ENCODE measurements at places on chromosomes 6 and 20.

DNA sequence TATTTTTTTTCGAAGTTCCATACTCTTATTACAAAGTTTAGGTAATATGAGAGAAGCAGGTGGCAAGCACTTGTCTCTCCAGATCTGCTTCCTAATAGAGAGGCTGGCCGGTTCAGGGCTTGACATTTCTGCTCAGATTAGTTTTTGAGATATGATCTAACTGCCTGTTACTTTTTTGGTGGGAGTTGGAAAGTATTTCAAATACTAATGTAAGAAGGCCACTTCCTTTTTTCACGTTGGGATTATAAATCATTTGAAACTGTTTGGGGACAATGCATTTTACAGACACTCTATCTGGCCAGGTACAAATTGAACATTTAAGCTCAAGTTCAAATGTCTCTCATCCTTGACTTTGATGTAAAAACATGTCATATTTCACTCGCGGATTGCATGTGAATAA lies 222.1 kb upstream of the SULF2 start:
- DNase-seq: no peak
- no peaks in the 10 kb centered on the region for H3K27me3 ChIP-seq
- no peak overlapping the region for H3K27ac ChIP-seq
- H3K36me3 ChIP-seq: no peaks in the 10 kb centered on the region
- peaks cover 27% of the 10 kb centered on the region for H3K4me1 ChIP-seq

GRCh38 chr6:108737594-108738546 lies 110.4 kb upstream of the ARMC2 start:
- peaks cover 23% of the 10 kb centered on the region for H3K4me1 ChIP-seq
- H3K27me3 ChIP-seq: no peaks in the 10 kb centered on the region
- no peak overlapping the region for H3K4me3 ChIP-seq
- peak overlapping the region; percentile 69 for H3K27ac ChIP-seq
- no peaks in the 10 kb centered on the region for H3K36me3 ChIP-seq

- H3K36me3 ChIP-seq: no peaks in the 10 kb centered on the region
- DNase-seq: no peak
- H3K27ac ChIP-seq: no peak overlapping the region
- no peak overlapping the region for H3K4me3 ChIP-seq
Observed at GRCh38 chr6:114277220-114277619, 65.6 kb downstream of the HS3ST5 start.

GRCh38 chr6:149567945-149568585 lies 1.9 kb downstream of the GINM1 start:
- no peaks in the 10 kb centered on the region for H3K36me3 ChIP-seq
- no peak overlapping the region for H3K4me3 ChIP-seq
- H3K4me1 ChIP-seq: peaks cover 14% of the 10 kb centered on the region
- no peak overlapping the region for H3K27ac ChIP-seq
- H3K27me3 ChIP-seq: no peaks in the 10 kb centered on the region

- H3K27me3 ChIP-seq: no peaks in the 10 kb centered on the region
- H3K4me3 ChIP-seq: no peak overlapping the region
- H3K27ac ChIP-seq: no peak overlapping the region
- no peak for DNase-seq
- peaks cover 14% of the 10 kb centered on the region for H3K4me1 ChIP-seq
- H3K36me3 ChIP-seq: no peaks in the 10 kb centered on the region
Observed at GRCh38 chr6:15551798-15552197, 111.0 kb downstream of the DTNBP1 start.

GRCh38 chr6:6397842-6398241 lies 77.4 kb upstream of the F13A1 start:
- H3K4me3 ChIP-seq: no peak overlapping the region
- H3K27ac ChIP-seq: no peak overlapping the region
- no peak for DNase-seq
- H3K27me3 ChIP-seq: no peaks in the 10 kb centered on the region

GRCh38 chr20:38515631-38516030 lies 43.0 kb downstream of the RALGAPB start:
- H3K4me1 ChIP-seq: no peaks in the 10 kb centered on the region
- H3K27ac ChIP-seq: no peak overlapping the region
- H3K27me3 ChIP-seq: no peaks in the 10 kb centered on the region
- no peak for DNase-seq
- H3K36me3 ChIP-seq: no peaks in the 10 kb centered on the region
- H3K4me3 ChIP-seq: no peak overlapping the region

DNA sequence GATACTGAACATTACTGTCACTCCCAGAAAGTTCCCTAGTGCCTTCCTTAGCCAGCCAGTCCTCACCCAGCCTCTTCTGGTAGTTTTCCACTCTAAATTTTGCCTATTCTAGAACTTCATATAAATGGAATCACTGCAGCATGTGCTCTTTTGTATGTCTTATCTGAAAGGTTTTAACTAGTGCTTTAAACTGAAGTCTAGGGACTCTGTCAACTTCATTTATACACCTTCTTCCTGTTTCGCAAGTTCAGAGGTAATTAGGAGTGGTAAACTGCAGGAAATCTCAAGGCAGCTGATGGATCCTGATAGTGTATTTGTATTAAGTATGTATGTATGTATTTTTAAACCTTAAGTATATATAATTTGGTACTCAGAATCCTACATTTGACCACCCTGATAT lies 94.3 kb downstream of the TCP11 start:
- DNase-seq: no peak
- H3K36me3 ChIP-seq: no peaks in the 10 kb centered on the region
- no peak overlapping the region for H3K4me3 ChIP-seq
- H3K4me1 ChIP-seq: peaks cover 94% of the 10 kb centered on the region
- H3K27ac ChIP-seq: peak overlapping the region; percentile 80
- no peaks in the 10 kb centered on the region for H3K27me3 ChIP-seq

GRCh38 chr6:110646951-110647910 lies 168.0 kb downstream of the CDK19 start:
- H3K27me3 ChIP-seq: no peaks in the 10 kb centered on the region
- no peak for DNase-seq
- no peak overlapping the region for H3K4me3 ChIP-seq

DNA sequence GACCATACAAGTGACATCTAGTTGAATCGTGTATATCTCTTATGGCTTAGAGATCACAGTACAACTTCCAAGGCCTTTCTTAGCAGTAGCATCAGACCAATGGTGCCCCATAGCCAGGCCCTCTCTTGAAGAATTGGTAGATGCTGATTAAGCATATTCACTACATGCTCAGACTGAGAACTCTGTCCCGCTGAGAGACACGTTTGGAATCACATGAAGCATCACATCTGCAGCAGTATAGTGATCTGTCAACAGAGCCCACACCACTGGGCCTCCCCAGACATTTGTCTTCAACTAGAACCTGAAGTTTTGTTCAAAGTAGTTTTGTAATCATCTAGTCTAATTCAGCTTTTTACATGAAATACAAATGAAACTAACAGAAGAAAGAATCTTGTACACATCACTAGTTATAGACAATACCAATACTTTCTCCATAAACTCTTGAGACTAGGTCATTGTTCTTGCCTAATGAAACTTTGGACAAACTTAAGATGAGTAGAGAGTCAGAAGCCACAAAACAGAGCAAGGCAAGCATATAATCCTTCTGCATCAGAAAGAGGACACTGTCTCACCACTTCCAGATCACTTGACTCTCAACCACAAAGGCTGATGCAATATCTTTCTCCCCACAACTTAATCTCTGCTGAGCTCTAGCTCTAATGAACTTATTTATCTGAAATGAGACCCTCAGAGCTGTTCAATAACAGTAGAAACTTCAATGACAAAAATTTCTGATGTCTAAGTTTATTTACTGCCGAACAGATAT lies 182.7 kb downstream of the TBX18 start:
- no peaks in the 10 kb centered on the region for H3K27me3 ChIP-seq
- H3K4me3 ChIP-seq: no peak overlapping the region
- DNase-seq: no peak
- no peaks in the 10 kb centered on the region for H3K36me3 ChIP-seq

- H3K27me3 ChIP-seq: no peaks in the 10 kb centered on the region
- no peaks in the 10 kb centered on the region for H3K4me1 ChIP-seq
- no peak overlapping the region for H3K27ac ChIP-seq
- no peak overlapping the region for H3K4me3 ChIP-seq
Observed at GRCh38 chr6:45706319-45706718, 309.3 kb downstream of the CLIC5 start.

DNA sequence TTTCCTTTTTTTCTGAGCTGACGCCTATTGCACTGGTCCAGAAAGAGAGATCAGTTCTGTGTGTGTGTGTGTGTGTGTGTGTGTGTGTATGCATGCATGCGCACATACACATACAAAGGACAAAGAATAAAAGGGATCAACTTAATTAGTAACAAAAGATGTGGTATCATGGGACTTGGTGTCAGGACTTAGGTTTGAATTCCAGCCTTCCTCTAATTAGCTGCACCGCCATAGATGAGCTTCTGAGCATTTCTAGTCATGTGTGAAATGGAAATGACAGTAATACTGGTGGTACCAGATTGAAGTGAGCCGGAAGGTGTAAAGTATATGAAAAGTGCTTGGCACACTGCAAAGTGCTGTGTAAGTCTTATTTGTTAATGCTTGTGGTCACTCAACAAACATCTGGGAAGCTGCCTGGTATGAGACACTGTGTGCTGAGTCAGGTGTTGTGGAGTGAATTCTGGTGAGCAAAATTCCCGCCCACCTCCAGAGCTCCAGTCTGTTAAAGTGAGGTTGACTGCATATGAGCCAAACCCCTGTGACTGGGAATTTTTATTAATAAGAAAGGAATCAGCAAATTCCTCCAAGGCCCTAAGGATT lies 12.4 kb downstream of the DAAM2 start:
- no peak overlapping the region for H3K27ac ChIP-seq
- no peak overlapping the region for H3K4me3 ChIP-seq
- no peaks in the 10 kb centered on the region for H3K27me3 ChIP-seq
- no peak for DNase-seq
- peaks cover 15% of the 10 kb centered on the region for H3K4me1 ChIP-seq
- H3K36me3 ChIP-seq: no peaks in the 10 kb centered on the region

DNA sequence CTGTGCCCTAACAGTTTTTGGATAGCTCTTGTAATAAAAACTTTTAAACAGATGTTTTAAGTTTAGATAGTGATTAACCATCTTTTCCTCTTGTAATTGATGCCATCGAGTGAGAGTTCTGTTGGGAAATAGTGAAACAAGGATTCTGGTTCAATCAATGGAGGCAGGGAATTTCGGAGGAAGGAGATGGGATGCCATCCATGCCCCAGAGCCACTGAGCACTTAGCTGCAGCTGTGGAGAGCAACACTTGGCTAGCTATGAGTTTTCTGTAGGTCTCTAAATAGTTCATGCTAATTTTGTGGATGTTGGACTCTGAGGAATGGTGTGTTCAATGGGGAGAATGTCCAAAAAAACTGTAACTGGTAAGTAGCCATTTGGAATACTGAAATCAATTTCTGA lies 16.7 kb downstream of the CBFA2T2 start:
- peaks cover 10% of the 10 kb centered on the region for H3K4me1 ChIP-seq
- H3K36me3 ChIP-seq: no peaks in the 10 kb centered on the region
- H3K27ac ChIP-seq: no peak overlapping the region
- H3K4me3 ChIP-seq: no peak overlapping the region
- no peaks in the 10 kb centered on the region for H3K27me3 ChIP-seq
- DNase-seq: no peak

DNA sequence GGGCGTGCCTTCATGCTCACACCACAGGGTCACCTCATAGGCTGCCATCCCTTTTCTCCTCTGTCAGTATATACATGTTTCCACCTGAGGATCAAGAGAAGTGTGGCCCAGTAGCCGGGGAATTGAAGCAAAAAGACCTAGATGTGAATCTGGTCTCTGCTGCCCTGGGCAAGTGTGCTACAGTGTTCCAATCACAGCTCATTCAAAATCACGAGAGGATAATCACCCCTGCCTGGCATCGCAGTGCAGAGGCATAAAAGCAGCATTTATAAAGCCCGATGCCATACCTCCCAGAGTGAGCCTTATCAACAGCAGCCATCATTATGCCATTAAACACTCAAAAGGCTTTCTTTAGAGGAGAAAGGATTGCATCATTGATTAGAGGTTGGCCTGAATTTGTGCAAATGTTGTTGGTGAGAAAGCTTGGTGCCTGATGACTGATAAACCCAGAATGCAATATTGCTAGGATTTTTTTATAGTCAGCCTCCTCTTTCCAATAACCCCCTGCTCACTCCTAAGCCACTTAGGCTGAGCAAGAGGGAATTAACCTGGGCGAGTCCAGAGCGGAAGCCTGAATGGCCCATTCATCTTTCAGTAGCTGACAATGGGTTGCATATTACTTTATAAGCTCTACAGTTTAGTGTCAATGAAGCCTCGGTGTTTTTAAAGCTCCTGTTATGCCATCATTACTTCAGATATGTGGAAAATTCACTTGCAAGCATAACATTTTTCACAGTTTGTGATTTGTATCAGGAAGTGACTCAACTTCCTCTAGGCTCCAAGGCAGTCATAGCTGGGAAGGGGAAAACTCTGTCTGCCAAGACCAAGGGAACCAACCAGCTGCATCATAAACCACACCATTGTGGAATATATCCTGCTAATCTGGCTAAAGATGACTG lies 92.5 kb upstream of the NXT1 start:
- DNase-seq: peak; percentile 64
- H3K27me3 ChIP-seq: no peaks in the 10 kb centered on the region
- H3K36me3 ChIP-seq: no peaks in the 10 kb centered on the region
- H3K4me1 ChIP-seq: peaks cover 10% of the 10 kb centered on the region
- H3K27ac ChIP-seq: peak overlapping the region; percentile 7
- H3K4me3 ChIP-seq: no peak overlapping the region

DNA sequence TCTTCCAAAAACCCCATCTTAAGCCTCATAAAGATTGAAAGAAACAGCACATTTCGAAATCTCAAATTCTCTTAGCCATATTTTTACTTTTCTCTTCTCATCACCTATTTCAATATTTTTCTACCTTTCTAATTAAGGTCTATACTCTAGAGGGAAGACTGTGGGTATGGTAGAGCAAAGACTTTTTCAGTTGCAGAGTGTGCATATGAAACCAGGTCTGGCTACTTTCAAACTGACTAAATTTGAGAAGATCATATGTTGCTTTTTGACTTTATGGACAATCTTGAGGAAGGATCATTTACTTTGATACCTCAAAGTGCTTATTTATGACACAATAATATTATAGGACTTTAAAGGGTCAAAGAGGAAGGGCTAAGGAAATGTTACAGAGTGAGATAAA lies 20.7 kb downstream of the FILIP1 start:
- no peak overlapping the region for H3K4me3 ChIP-seq
- H3K4me1 ChIP-seq: no peaks in the 10 kb centered on the region
- no peak for DNase-seq
- no peaks in the 10 kb centered on the region for H3K27me3 ChIP-seq
- no peaks in the 10 kb centered on the region for H3K36me3 ChIP-seq

- no peaks in the 10 kb centered on the region for H3K27me3 ChIP-seq
- H3K4me3 ChIP-seq: peak overlapping the region; percentile 70
- DNase-seq: no peak
- H3K36me3 ChIP-seq: no peaks in the 10 kb centered on the region
- peaks cover 66% of the 10 kb centered on the region for H3K4me1 ChIP-seq
Observed at GRCh38 chr6:75603106-75603420, 1.4 kb downstream of the SENP6 start.

DNA sequence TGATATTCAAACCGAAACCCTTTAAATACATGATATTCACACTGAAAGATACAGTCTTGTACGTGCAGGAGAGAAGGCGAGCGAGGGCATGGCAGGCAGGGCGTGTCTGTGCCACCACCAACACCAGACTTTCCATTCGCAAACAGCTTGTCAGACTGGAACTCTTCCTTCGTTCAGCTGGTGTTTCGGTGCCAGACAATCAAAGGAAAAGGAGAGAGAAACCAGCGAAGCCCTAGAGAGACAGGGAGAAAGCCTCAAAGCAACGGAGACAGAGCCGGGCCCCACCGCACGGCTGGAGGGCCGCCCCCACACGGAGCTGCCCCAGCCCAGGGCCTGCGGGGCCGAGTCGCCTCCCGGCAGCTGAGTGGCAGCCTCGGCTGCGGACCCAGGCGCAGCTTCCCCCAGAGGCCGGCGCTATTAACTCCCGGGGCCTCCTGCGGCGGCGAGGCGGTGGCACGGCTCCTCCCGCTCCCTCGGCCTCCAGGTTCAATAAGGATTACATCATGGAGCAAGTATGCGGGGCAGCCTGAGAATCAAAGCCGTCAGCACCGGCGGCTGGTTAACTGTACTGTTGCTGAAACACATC lies 32.1 kb upstream of the NR2E1 start:
- no peaks in the 10 kb centered on the region for H3K27me3 ChIP-seq
- peaks cover 12% of the 10 kb centered on the region for H3K4me1 ChIP-seq
- no peak for DNase-seq
